ENCODE measurements at places on chromosomes 2 and 18. TPM values are rescaled to one million over a fixed set of nuclear protein-coding genes. Genes with fewer than 3 reads are reported as not detected.

INPP5D gene
- total RNA-seq, result 128 TPM

SGPP2 gene
- total RNA-seq, result 14.8 TPM

TFCP2L1 gene
- total RNA-seq, result not detected

IL1F10 gene
- not detected for total RNA-seq

SATB2 gene
- 0.10 TPM for total RNA-seq

SALL3 gene
- total RNA-seq, result not detected

FSHR gene
- total RNA-seq, result not detected

PUM2 gene
- 136 TPM for total RNA-seq

POTEI gene
- total RNA-seq, result not detected

SERPINB12 gene
- total RNA-seq, result not detected

ERBB4 gene
- total RNA-seq, result not detected

LIMS4 gene
- 0.59 TPM for total RNA-seq

RUFY4 gene
- total RNA-seq, result 3.3 TPM

TRABD2A gene
- 66.6 TPM for total RNA-seq

CYTIP gene
- 484 TPM for total RNA-seq

MBP gene
- total RNA-seq, result 90.8 TPM

MAB21L4 gene
- not detected for total RNA-seq

RAB6C gene
- not detected for total RNA-seq

MAPK4 gene
- not detected for total RNA-seq

CABLES1 gene
- total RNA-seq, result 2.0 TPM

ANKRD53 gene
- not detected for total RNA-seq

RGPD4 gene
- total RNA-seq, result not detected

CDK5R2 gene
- total RNA-seq, result not detected

EIF4E2 gene
- total RNA-seq, result 87.5 TPM

ZSWIM2 gene
- total RNA-seq, result not detected

CDH2 gene
- total RNA-seq, result 0.61 TPM

EN1 gene
- total RNA-seq, result not detected

TGFA gene
- 0.05 TPM for total RNA-seq

ALKAL2 gene
- total RNA-seq, result 1.1 TPM

POLR1B gene
- 36.2 TPM for total RNA-seq

C1QL2 gene
- not detected for total RNA-seq

RGPD8 gene
- 8.4 TPM for total RNA-seq

EML6 gene
- 0.54 TPM for total RNA-seq

ERFE gene
- total RNA-seq, result not detected

FAM110C gene
- total RNA-seq, result 6.6 TPM

CERKL gene
- total RNA-seq, result 0.07 TPM

TSPYL6 gene
- not detected for total RNA-seq

STON1 gene
- 1.6 TPM for total RNA-seq

ZBTB14 gene
- 24.8 TPM for total RNA-seq

ABCB11 gene
- 0.05 TPM for total RNA-seq

C2orf80 gene
- total RNA-seq, result not detected
